ENCODE measurements at places on chromosomes 2 and 18.

GRCh38 chr2:218172845-218173244, 6.1 kb upstream of the CXCR1 start:
- no peak for DNase-seq

- no peak for DNase-seq
Measured at GRCh38 chr2:216159646-216160045, 50.5 kb downstream of the XRCC5 start.

- DNase-seq = no peak
Measured at GRCh38 chr2:129554373-129554772, 425.1 kb upstream of the RAB6C start.

DNA sequence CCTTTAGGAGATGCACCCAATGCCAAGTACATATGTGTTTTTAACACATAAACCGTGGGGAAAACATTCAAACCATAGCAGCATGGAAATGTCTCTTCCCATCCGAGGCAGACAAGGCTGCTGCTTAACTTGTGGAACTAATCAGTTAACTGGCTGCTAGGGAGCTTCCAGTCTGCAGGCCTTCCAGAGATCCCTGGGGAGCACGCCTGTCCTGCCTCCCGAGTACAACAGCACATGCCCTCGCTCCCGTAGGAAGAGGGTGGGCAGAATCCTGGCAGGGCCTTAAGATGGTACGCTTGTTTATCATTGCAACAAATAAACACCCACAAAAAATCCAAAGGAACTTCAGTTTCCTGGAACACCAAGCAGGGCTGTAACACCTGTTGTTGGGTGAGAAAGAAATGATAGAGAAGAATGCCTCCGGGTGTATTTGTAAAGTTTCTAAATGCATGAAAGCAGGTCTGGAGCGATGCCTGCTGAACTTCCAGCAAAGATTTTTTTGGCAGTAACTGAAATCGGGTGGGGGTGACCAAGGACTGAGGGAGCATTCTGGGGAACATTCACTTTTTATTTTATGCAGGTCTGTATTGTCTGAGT, 56.2 kb downstream of the EDAR start:
- DNase-seq = no peak

- DNase-seq = no peak
Measured at GRCh38 chr2:2801458-2801857, 470.4 kb upstream of the MYT1L start.

- no peak for DNase-seq
Measured at GRCh38 chr2:159155791-159156190, 130.7 kb downstream of the WDSUB1 start.
